Progenitor cell of endocrine pancreas (in vitro differentiated cells): ENCODE measurements at places on chromosomes 2 and 18. TPM values are rescaled to one million over a fixed set of nuclear protein-coding genes. Genes with fewer than 3 reads are reported as not detected.

GRCh38 chr2:29687121-29687520 lies 234.3 kb downstream of the ALK start:
- DNase-seq = no peak

DNA sequence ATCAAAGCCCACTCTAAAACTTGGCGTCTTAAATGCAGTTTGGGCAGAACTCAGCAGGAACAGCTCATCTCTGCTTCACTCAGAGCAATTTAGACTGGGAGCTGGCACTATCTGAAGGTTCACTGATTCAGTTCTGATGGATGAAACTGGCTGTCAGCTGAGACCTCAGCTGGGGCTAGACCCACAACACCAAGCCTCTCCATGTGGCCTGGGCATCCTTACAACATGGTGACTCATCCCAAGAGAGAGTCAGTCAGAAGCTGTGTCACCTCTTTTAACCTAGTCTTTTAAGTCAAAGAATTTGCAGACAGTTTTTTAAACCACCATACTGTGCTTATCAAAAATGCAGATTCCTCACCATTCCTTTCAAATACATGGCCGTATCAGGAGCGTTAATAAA lies 62.6 kb upstream of the ZNF397 start:
- DNase-seq = no peak

DNA sequence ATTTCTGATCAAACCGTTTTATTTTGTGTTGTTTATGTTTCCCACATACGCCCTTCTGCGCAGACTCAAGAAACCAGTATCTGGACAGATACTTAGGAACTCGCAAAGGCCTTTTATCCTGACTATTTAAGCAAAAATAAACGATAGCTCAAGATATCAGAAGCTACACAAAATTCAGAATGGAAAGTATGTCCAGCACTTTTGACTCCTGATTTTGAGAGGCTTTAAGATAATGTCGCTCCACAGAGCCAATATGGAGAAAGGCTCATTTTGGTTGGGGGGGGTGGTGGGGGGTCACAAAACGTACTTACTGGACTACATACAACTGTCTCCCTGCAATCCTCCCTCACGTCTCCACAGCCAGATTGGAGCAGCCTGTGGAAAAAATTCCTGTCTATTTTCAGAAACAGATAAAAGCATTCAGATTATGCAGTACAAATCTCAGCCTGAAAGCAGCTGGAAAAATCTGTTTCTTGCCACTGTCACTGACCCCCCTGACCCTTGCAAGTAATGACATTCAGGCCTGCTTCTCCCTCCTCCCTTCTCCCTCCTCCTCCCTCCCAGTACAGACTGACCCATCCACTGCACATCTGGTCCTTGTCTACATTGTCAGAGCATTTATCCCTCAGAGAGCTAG lies 34.9 kb upstream of the LCLAT1 start:
- no peak for DNase-seq

- no peak for DNase-seq
Observed at GRCh38 chr18:50627594-50628532, 68.0 kb downstream of the MAPK4 start.

- no peak for DNase-seq
Observed at GRCh38 chr2:43943809-43944452, 51.9 kb downstream of the LRPPRC start.

GRCh38 chr2:25178976-25179375 lies 10.6 kb upstream of the POMC start:
- DNase-seq = no peak

DNA sequence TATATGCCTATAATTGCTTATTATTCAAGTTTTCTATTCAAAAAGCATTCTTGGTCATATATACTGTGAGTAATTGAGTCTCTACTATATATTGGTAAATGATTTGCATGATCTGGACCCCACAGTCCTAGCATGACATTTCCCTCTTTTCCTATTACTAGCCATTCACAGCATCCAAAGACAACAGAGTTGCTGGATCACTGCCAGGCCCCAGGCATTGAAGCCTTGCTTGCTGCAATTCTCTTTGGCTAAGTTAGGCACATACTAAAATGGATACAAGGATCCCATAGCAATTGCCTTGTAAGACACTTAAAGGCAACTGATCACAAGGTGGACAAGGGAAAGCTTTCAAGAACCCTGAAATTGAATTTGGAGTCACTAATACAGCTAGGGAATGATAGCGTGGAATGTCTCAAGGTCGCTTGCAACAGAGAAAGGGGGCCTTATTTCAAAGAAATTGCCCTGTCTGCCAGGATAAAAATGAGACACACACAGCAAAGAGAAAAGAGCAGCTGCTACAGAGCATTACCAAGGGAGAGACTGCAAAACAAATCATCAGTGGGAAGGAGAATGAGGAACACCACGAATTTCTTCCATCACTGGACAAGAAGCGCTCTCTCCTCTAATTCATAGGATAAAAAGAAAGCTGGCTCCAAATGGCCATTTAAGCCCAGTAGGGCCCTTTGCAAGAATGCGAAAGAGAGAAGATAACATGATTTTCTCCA lies 77.1 kb upstream of the EPHA4 start:
- no peak for DNase-seq

DNA sequence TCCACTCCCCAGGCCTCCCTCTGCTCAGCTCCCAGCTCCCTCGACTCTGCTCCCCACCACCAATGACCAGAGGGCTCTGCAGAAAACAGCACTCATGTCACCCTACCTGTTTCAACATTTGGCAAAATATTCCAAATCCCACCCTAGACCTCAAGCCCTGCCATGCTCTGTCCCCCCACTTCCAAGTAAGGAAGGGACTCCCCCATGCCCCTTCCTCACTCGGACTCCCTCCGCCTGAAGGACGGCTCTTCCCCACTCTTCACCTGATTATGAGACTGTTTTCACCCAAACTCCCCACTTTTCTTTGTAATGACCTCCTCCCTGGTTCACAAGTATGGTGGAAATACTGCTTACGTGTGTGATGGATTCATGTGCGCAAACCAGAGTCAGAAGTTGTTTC lies 208.4 kb downstream of the MGAT5 start:
- DNase-seq = no peak

DNA sequence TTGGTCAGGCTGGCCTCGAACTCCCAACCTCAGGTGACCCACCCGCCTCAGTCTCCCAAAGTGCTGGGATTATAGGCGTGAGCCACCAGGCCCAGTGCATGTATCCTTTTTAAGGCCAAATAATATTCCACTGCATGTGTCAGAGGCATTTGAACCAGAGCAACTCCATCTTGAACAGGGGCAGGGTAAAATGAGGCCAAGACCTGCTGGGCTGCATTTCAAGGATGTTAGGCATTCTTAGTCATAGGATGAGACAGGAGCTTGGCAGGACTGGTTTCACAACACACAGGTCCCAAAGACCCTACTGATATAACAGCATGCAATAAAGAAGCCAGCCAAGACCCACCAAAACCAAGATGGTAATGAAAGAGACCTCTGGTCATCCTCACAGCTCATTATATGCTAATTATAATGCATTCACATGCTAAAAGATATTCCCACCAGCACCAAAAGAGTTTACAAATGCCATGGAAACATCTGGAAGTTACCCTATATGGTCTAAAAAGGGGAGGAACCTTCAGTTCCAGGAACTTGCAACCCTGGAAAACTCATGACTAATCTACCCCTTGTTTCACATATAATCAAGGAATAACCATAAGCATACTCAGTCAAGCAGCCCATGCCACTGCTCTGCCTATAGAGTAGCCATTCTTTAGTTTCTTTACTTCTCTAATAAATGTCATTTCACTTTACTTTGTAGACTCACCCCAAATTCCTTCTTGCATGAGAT lies 204.6 kb downstream of the RAB3GAP1 start:
- DNase-seq = no peak

The TSGA10 gene
- total RNA-seq = 12.3 and 13.8 TPM in 2 replicates

The ONECUT2 gene
- total RNA-seq = 92.2 and 110 TPM in 2 replicates

DNA sequence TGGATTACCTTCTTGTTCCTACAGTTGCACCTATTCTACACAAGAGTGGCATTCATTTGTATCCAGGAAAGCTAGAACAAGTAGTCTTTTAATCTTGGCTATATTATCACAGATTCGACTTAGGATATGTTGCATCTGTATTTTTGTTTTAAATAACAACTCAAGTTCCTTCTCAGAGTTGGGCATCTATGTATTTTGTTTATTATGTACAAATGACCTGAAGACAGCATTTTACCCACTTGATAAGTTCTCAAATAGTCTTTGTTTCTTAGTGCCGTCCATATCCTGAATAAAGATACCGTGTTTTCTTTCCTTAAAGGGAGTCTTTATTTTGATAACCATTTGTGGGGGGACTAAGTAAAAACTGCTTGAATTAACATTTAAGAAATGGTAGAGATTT lies 2.9 kb downstream of the ITPRID2 start:
- DNase-seq = no peak

The SOWAHC gene
- 12.1 and 12.6 TPM in 2 replicates for total RNA-seq

GRCh38 chr2:168515502-168515901 lies 59.4 kb downstream of the CERS6 start:
- no peak for DNase-seq

DNA sequence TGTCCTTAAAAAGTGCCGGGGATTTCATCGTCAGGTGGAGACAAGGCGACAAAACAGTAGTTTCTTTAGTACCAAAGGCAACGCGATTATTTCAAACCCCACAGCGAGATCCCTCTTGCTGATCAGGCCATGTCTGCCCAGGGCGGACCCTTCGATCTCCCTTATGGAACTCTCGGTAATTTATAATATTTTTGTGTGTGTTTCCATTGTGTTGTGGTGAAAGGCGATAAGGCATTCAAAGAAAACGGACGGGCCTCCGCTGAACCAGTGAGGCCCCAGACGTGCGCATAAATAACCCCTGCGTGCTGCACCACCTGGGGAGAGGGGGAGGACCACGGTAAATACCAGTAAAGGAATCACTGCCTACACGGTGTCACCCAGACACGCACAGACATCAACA lies 1.4 kb upstream of the GAD1 start:
- no peak for DNase-seq

- DNase-seq = no peak
Observed at GRCh38 chr2:150479075-150479915, 8.2 kb downstream of the RND3 start.

The SLC1A4 gene
- 12.5 and 14.6 TPM in 2 replicates for total RNA-seq

DNA sequence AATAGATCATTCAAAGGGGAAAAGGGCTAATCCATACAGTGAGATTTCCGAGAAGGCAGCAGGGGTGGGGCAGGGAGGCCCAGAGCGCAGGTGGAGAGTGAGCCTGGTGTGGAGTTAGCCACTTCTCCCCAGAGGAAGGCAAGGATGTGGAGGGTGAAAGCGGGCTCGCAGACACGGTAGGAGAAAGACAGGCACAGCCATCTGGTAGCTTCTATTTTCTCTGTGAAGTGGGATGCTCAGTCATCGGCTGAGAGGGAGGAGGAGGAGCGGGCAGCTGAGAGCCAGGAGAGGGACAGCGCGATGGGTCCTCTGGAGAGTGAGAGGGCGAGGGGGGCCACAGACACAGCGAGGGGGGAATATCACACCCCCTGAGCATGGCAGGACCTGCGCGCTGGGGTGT lies 153.3 kb upstream of the NDUFV2 start:
- DNase-seq = no peak

The SERPINB2 gene
- total RNA-seq = not detected in 2 replicates

- DNase-seq = no peak
Observed at GRCh38 chr18:65737471-65737955, 13.3 kb upstream of the CDH7 start.

GRCh38 chr2:44932564-44933392 lies 8.7 kb upstream of the SIX3 start:
- no peak for DNase-seq

The FAM237A gene
- total RNA-seq = not detected in 2 replicates

DNA sequence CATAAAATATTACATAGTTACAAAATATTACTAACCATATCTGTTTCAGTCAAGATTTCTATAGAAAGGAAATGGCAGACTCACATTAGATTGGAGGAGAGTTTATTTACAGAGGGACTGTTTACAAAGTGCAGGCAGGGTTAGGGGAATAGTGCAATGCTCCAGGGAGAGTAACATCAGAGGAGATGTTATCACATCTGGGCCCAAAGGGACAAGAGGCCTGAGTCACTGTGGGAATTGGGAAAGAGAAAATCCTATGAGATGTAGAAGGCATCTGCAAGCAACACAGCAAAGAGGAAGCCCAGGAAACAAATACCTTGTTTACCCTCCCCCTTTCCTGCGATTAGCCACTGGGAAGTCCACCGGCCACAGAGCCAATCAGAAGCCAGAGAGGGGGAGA lies 227.3 kb upstream of the TANK start:
- no peak for DNase-seq

The UCN gene
- 2.0 and 2.4 TPM in 2 replicates for total RNA-seq

The CCDC178 gene
- total RNA-seq = 0.60 TPM in 1 of 2 replicates, not detected in the other

DNA sequence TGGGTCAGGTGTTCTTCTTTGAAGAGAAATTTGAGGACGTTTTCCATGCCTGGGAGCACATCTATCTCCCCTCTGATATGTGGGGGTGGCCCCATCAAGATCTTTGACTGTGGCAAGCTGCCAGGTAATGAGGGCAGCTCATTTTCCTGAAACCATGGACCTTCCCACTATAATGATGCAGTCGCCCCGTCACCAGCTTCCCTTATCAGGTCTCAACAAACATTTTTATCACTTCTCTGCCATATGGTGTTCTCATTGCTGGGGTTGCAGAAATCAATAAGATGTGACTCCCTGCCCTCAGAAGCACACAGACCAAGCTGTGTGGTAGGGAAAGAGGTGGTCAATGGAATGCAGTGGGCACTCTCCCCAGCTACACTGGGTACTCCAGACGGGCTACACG lies 48.4 kb upstream of the B3GNT7 start:
- no peak for DNase-seq

DNA sequence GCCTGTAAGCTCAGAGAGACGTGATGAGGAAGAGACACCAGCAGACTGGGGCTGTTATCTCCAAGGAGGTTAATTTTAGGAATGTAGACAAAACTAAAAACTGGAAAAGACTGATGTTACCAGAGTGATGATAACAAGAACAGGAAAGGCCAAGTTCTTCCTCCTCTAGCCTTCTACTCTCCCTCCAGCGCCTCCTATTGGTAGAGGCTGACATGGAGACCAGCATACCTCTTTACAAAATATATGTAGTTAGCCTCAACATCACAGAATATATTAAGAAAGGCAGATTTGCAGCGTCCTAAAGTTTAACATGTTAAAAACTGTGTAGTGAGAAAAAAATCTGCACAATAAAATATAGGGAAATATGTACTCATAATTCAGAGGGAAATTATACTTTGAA lies 66.0 kb downstream of the TCF4 start:
- DNase-seq = no peak

GRCh38 chr2:85695691-85696668 lies 1.8 kb downstream of the GNLY start:
- DNase-seq = no peak

DNA sequence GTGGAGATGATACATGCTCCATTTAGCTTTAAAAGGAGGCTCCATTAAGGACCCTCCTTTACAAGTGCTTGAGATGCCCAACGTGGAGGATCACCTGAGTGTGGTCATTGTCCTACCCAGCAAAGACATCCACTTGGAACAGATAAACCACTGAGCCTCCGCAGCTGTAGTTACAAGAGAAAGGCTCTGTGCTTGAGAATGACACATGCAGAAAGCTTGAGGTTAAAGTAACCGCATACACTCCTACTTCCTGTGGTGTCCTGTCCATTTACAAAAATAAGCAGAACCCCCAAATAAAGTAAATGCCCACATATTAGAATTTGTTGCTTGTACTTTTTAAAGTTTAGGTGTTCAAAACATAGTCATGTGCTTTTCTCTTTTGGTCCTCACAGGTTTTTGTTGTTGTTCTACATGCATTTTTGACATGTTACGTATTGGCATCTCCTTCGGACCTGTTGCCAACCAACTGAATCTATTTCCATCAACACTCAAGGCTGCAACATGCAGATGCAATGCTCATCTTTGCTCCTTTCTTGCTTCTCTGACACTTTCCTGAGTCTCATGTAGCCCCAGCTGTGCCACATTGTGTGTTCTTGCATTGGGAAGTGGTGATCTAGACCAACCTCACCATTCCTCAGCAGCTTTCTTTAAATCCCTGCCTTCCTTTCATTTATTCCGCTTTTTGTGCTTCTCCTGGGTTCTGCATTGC lies 56.0 kb downstream of the SERPINB7 start:
- no peak for DNase-seq
